Hepatocyte (in vitro differentiated cells): ENCODE measurements at places on chromosomes 1 and 21. TPM values are rescaled to one million over a fixed set of nuclear protein-coding genes. Genes with fewer than 3 reads are reported as not detected.

GRCh38 chr1:8525558-8526275 lies 207.8 kb downstream of the SLC45A1 start:
- H3K4me1 ChIP-seq: peaks cover 26% of the 10 kb centered on the region
- H3K4me3 ChIP-seq: peak overlapping the region; percentile 26
- no peaks in the 10 kb centered on the region for H3K36me3 ChIP-seq

- DNase-seq: no peak
- H3K27me3 ChIP-seq: no peaks in the 10 kb centered on the region
- no peaks in the 10 kb centered on the region for H3K36me3 ChIP-seq
- no peak overlapping the region for H3K27ac ChIP-seq
Measured at GRCh38 chr1:67648582-67649326, 36.2 kb upstream of the GADD45A start.

- no peaks in the 10 kb centered on the region for H3K36me3 ChIP-seq
- no peaks in the 10 kb centered on the region for H3K27me3 ChIP-seq
- no peak overlapping the region for H3K4me3 ChIP-seq
- H3K4me1 ChIP-seq: no peaks in the 10 kb centered on the region
- no peak for DNase-seq
Measured at GRCh38 chr1:191343816-191344215, 814.4 kb upstream of the RGS18 start.

DNA sequence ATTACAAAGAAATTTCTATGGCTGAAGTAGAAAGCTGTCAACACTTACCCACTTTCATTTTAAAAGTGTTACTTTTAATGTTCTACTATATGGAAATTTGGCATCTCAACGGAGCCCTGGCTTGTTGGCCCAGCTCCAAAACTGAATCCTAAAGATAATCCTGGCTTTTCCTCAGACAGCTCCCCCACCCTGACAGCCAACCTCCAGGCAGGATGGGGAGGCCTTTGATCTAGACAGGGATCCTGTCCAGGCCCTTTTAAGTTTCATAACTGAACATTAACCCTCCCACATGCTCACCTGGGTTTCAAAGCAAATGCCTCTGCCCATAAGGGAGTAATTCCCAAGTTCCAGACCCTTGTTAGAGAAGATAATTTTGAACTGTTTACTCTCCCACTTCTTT lies 99.3 kb upstream of the RALGPS2 start:
- H3K27ac ChIP-seq: no peak overlapping the region
- no peaks in the 10 kb centered on the region for H3K36me3 ChIP-seq
- H3K4me1 ChIP-seq: peaks cover 13% of the 10 kb centered on the region
- H3K27me3 ChIP-seq: no peaks in the 10 kb centered on the region

- H3K4me1 ChIP-seq: peaks cover 22% of the 10 kb centered on the region
- H3K27me3 ChIP-seq: no peaks in the 10 kb centered on the region
- DNase-seq: no peak
- H3K4me3 ChIP-seq: no peak overlapping the region
- H3K27ac ChIP-seq: no peak overlapping the region
Measured at GRCh38 chr1:232476538-232476950, 153.4 kb downstream of the SIPA1L2 start.

DNA sequence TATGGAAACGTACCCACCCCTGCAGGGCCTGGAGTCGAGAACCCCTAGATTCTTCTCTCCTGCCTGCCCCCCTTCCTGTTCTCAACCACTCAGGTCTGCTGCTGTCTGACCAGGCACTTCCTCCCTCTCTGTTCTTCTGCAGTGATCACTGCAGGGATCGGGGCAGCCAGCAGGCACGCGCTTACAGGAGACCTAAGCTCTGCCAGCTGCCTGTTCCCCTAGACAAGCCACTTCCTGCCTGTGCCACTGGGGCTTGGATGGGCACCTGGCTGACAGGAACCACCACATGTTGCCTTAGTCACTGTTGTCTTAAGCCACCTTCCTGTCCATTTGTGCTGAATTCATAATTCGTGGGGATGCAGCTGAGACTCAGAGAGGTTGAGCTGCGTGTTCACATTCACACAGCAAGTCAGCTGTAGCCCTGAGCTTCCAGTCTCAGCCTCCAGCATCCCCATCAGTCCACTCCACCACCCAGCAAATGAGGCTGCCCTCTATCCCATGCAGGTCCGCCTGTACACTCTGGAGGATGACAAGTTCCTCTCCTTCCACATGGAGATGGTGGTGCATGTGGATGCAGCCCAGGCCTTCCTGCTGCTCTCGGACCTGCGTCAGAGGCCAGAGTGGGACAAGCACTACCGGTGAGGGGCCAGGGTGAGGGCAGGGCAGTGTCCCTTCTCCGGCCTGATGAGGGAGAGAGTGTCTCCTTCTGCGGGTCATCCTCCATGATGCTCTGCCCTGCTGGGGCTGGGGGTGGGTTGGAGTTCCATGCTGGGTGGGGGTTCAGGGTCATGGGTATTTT lies 18.6 kb downstream of the FAM151A start:
- no peak overlapping the region for H3K4me3 ChIP-seq
- H3K27ac ChIP-seq: no peak overlapping the region
- H3K27me3 ChIP-seq: no peaks in the 10 kb centered on the region
- no peak for DNase-seq
- no peaks in the 10 kb centered on the region for H3K36me3 ChIP-seq
- H3K4me1 ChIP-seq: no peaks in the 10 kb centered on the region

GRCh38 chr1:235584973-235585372 lies 64.6 kb downstream of the GNG4 start:
- no peaks in the 10 kb centered on the region for H3K4me1 ChIP-seq
- H3K27ac ChIP-seq: no peak overlapping the region
- no peak overlapping the region for H3K4me3 ChIP-seq
- H3K36me3 ChIP-seq: no peaks in the 10 kb centered on the region

- no peaks in the 10 kb centered on the region for H3K4me1 ChIP-seq
- H3K36me3 ChIP-seq: no peaks in the 10 kb centered on the region
- H3K4me3 ChIP-seq: no peak overlapping the region
- no peaks in the 10 kb centered on the region for H3K27me3 ChIP-seq
- no peak overlapping the region for H3K27ac ChIP-seq
Measured at GRCh38 chr1:232487236-232487635, 142.7 kb downstream of the SIPA1L2 start.

GRCh38 chr1:160309185-160309557 lies 24.2 kb upstream of the PEX19 start:
- no peak for DNase-seq
- no peaks in the 10 kb centered on the region for H3K4me1 ChIP-seq
- H3K27ac ChIP-seq: no peak overlapping the region
- H3K27me3 ChIP-seq: no peaks in the 10 kb centered on the region
- H3K36me3 ChIP-seq: no peaks in the 10 kb centered on the region
- no peak overlapping the region for H3K4me3 ChIP-seq

GRCh38 chr1:36126005-36126716 lies 1.1 kb upstream of the COL8A2 start:
- H3K4me3 ChIP-seq: no peak overlapping the region
- peaks cover 21% of the 10 kb centered on the region for H3K27me3 ChIP-seq
- H3K4me1 ChIP-seq: peaks cover 22% of the 10 kb centered on the region
- no peak overlapping the region for H3K27ac ChIP-seq

DNA sequence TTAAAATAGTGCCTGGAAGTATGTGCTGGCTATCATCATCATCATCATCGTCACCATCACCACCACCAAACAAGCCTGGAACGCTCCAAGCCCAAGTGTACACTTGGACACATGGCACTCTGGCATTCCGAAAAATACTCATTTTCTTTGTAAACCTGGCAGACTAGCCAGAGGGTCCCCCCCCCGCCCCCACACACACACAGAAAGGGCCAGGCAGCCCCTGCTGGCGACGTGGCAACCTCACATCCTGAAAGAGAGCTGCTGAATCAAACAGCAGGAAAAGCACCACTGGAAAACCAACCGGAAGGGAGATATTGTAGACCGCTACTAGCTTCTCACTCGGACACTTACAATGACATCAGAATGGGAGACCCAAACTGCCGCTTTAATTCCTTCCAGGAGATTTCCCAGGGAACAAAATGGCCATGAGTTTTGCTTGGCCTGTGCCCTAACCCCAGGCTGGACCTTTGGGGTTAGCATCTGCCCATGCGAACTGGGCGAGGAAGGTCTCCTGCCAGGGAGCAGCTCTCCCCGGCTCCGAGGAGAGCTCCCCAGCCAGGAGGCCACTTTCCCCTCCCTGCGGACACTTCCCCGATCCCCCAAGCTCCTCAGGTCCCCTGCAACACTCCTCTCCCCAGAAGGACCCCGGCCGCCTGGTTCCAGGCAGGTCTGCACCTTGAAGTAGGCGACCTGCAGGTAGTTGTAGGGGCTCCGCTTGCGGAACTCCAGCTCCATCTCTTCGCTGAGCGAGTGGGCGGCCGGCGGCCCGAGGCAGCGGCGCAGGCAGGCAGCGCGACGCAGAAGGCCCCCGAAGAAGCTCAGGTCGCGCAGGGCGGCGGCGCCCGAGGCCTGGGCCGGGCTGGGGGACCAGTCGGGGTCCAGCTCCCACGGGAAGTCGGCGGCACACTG lies 742 bp downstream of the P3H1 start:
- peaks cover 10% of the 10 kb centered on the region for H3K4me1 ChIP-seq
- no peaks in the 10 kb centered on the region for H3K36me3 ChIP-seq
- peak; percentile 83 for DNase-seq
- peak overlapping the region; percentile 84 for H3K27ac ChIP-seq

DNA sequence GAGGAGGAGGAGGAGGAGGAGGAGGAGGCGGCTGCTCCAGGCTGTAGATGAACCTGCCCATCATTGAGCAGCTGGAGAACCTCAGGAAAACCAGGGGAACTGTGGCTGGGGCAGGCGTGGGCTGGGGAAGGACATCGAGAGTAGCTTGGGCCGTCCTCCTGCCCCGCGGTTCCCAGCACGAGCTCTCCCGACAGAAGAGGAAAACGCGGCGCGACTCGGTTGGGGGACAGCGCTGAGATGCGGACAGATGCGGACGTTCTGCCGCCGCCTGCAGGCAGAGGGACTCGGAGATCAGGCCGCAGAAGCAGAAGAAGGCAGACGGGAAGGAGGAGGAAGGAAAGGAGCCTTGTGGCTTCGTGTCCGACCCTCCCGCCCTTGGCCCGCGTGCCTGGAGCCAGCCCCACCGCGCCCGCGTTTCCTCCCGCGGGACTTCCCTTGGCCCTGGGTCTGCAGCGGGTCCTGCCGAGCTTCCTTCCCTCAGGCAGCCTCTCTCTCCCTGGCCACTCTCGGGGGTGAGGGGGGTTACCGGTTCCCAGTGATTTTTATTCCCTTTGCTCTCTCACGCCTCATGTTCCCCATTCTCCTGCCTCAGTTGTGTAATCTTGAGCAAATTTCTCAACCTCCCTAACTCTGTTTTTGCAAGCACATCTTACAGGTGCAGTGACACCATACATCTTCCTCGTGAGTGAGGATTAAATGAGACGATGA lies 1.7 kb upstream of the TNFRSF9 start:
- H3K27ac ChIP-seq: no peak overlapping the region
- H3K4me1 ChIP-seq: no peaks in the 10 kb centered on the region
- H3K4me3 ChIP-seq: no peak overlapping the region

DNA sequence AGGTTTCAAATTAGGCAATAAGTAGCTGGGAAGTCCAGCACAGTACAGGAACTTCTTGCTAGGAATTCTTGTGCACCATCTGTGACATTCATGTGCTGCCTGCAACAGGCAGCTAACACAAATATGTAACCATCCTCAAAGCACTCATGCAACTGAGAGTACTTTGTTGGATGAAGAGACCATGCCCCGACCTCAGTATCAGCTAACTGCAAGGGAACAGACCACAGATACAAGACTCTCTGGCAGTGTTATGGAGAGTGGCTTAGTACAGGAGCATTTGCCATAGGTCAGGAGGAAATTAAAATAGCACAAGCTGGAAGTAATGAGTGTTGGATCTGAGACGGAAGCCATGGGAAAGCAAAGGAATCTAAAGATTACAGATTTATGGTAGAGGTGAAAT lies 123.6 kb downstream of the LRRC53 start:
- no peaks in the 10 kb centered on the region for H3K36me3 ChIP-seq
- no peak overlapping the region for H3K27ac ChIP-seq

GRCh38 chr1:165481820-165482532 lies 37.0 kb upstream of the RXRG start:
- H3K27ac ChIP-seq: no peak overlapping the region
- no peaks in the 10 kb centered on the region for H3K27me3 ChIP-seq
- DNase-seq: peak; percentile 79
- no peaks in the 10 kb centered on the region for H3K36me3 ChIP-seq

DNA sequence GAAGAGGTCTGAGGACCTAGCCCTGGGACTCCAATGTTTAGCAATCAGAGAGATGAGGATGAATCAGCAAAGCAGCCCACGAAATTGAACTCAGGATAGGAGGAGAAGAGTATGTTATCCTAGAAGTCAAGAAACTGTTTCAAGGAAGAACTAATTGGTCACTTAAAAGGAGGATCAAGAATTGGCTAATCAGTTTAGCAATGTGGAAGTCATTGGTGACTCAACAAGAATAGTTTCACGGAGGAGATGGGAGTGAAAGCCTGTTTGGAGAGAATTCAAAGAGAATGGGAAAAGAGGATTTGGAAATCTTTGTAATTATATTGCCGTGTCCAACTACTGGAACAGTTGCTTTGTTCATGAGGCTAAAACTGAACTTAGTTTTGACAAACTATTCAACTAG lies 7.4 kb downstream of the HMCN1 start:
- H3K36me3 ChIP-seq: no peaks in the 10 kb centered on the region
- no peak for DNase-seq
- H3K4me1 ChIP-seq: no peaks in the 10 kb centered on the region
- no peaks in the 10 kb centered on the region for H3K27me3 ChIP-seq
- no peak overlapping the region for H3K27ac ChIP-seq
- no peak overlapping the region for H3K4me3 ChIP-seq

DNA sequence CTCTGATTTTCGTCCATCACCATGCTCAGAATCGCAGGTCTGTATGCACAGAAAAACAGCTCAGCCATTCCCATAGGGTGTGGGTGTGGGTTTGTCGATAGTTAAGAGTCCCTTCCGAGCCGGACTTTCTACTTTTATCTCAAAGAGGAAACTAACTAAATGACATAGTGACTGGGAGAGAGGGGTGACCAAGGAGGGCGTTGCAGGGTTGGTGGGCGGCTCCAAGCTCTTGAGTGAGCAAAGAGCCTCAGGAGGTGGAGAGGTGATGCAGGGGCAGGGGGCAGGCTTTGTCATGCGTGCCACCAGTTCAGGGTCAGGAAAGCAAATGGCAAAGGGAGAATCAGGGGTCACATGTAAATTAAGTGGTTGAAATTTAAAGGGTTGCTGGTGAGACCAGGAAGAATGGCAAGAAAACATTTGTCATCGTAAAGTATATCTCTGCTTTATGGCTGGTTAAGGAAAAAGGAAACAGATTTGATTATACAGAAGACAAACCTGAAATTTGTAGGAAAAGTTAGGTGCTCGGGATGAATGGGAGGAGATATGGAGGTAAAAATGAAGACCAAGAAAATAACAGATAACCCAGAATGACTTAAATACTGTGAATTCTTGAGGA lies 249.0 kb downstream of the SETD4 start:
- H3K36me3 ChIP-seq: no peaks in the 10 kb centered on the region
- no peak overlapping the region for H3K4me3 ChIP-seq
- H3K4me1 ChIP-seq: no peaks in the 10 kb centered on the region
- H3K27ac ChIP-seq: no peak overlapping the region
- DNase-seq: no peak

- no peak overlapping the region for H3K27ac ChIP-seq
- H3K27me3 ChIP-seq: peaks cover 15% of the 10 kb centered on the region
- no peaks in the 10 kb centered on the region for H3K4me1 ChIP-seq
- no peak overlapping the region for H3K4me3 ChIP-seq
- DNase-seq: no peak
- no peaks in the 10 kb centered on the region for H3K36me3 ChIP-seq
Measured at GRCh38 chr1:184315254-184315653, 71.6 kb upstream of the C1orf21 start.

FCGR3A gene
- total RNA-seq: 0.17 and 2.2 TPM in 2 replicates

ITLN2 gene
- 1.3 and 1.4 TPM in 2 replicates for total RNA-seq

GJB5 gene
- 0.76 and 0.80 TPM in 2 replicates for total RNA-seq

TLCD4 gene
- total RNA-seq: 22.4 and 31.5 TPM in 2 replicates

ENAH gene
- total RNA-seq: 97.4 and 115 TPM in 2 replicates

HEATR1 gene
- 25.2 and 27.8 TPM in 2 replicates for total RNA-seq

LCE1F gene
- not detected in 2 replicates for total RNA-seq

SPRR1A gene
- not detected in 2 replicates for total RNA-seq

GJA9 gene
- not detected in 2 replicates for total RNA-seq
